ENCODE measurements at places on chromosomes 1 and 21. TPM values are rescaled to one million over a fixed set of nuclear protein-coding genes. Genes with fewer than 3 reads are reported as not detected.

DNA sequence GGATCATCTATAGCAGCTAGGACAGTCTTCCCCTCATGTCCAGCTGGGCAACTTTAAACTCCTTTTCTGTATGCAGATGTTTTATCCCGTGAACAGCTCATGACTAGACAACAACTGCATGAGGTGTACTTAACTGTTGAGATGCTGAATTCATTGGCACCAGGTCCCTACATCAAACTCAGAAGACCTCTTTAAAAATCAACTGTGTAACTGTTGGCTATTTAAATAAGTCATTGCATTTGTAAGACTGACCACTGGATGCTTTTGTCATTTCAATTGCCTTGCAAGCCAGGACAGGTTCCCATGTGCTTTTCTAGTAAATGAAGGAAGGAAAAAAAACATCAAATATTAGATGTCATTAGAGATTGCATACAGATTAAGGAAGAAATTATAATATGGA, 28.3 kb upstream of the GORAB start:
- no peaks in the 10 kb centered on the region for H3K36me3 ChIP-seq
- H3K4me3 ChIP-seq: no peak overlapping the region
- no peak for DNase-seq
- H3K4me1 ChIP-seq: no peaks in the 10 kb centered on the region
- no peaks in the 10 kb centered on the region for H3K27me3 ChIP-seq

The HAO2 gene
- not detected for total RNA-seq

The STUM gene
- 0.35 TPM for total RNA-seq

- H3K36me3 ChIP-seq: peaks cover 6% of the 10 kb centered on the region
- H3K27me3 ChIP-seq: no peaks in the 10 kb centered on the region
- H3K27ac ChIP-seq: no peak overlapping the region
- no peak for DNase-seq
- no peak overlapping the region for H3K4me3 ChIP-seq
These were observed 25.6 kb downstream of the LRRC41 start for GRCh38 chr1:46277658-46278373.

The DCDC2B gene
- not detected for total RNA-seq

GRCh38 chr1:110672753-110673108, 2.0 kb downstream of the KCNA3 start:
- H3K27me3 ChIP-seq: peaks cover 62% of the 10 kb centered on the region
- H3K36me3 ChIP-seq: no peaks in the 10 kb centered on the region
- peaks cover 3% of the 10 kb centered on the region for H3K4me1 ChIP-seq

DNA sequence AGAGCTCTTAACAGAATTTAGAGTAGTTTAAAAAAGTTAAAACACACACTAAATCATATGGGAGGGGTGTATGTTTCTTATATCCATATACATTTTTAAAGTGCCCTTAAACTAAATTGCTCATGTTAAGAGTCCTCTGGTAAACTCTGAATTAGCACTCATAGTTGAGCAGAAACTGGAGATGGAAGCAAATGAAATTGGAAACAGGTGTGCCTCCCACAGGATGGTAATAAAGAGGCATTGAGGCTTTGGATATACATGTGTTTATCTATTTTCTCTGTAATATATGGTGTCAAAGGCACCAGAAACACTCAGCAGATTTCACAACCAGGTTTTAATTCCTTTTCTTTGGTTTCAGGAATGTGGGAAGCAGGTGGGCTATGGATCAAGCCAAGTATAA, 188.6 kb downstream of the HS2ST1 start:
- no peak overlapping the region for H3K27ac ChIP-seq
- H3K4me3 ChIP-seq: no peak overlapping the region
- no peaks in the 10 kb centered on the region for H3K27me3 ChIP-seq
- peaks cover 5% of the 10 kb centered on the region for H3K36me3 ChIP-seq

DNA sequence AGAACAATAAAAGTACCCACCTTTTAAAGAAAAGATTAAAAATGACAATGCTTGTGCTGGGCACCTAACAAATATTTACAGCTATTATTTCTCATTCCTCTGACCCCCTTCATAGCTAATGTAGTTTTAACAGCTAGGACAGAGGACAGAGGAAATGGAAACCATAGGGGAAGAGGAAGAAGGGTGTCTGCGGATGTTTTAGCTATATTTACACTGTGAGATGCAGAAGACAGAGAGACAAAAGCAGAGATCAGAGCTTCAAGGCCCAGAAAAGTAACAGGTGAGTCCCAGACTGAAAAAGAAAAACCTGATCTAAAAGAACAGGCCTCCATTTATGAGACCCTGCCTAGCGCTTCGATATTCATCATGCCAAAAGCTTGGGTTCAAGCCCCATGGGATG, 72.0 kb downstream of the ZNF281 start:
- H3K27me3 ChIP-seq: no peaks in the 10 kb centered on the region
- H3K36me3 ChIP-seq: no peaks in the 10 kb centered on the region
- DNase-seq: no peak
- H3K4me1 ChIP-seq: peaks cover 21% of the 10 kb centered on the region

DNA sequence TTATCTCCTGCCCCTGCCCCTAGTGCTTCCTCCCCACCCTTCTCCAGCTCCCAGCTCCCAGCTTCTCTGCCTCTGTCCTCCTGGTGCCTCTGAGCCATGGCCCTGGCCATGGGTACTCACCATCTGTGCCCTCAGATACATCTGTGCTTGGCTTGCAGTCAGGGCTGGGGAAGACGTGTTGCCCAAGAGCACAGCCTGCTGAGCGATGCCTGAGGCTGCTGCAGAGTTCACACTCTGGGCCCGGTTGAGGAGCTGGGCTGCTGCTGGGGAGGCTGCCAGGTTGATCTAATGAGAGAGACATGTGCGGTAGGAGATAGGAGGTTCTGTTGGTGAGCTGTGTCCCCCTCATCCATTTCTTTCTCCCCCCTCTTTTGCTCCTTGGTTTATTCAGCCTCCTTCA, 49.4 kb upstream of the A3GALT2 start:
- peaks cover 36% of the 10 kb centered on the region for H3K4me1 ChIP-seq
- H3K4me3 ChIP-seq: no peak overlapping the region
- peaks cover 16% of the 10 kb centered on the region for H3K36me3 ChIP-seq
- no peaks in the 10 kb centered on the region for H3K27me3 ChIP-seq

Data from osteocyte (in vitro differentiated cells).